ENCODE measurements at places on chromosomes 16 and 17.

- no peak for DNase-seq
Measured at GRCh38 chr16:14024283-14024682, 46.8 kb upstream of the MRTFB start.

GRCh38 chr16:88719933-88720296, 13.6 kb downstream of the CTU2 start:
- DNase-seq, result no peak

DNA sequence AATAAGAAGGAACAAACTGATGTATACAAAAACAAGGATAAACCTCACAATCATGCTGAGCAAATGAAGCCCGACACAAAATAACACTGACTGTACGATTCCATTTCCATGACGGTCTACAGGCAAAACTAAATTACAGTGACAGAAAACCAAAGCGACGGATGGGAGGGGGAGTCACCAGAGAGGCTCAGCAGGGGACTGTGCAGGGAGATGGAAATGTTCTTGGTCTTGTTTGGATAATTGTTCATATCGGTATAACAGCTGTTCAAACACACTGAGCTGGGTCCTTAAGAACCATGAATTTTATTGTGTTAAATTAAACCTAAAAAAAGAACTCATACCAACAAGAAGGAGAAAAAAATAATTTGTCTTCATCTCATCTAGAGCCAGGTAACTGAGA, 97.8 kb downstream of the NXN start:
- DNase-seq, result no peak

GRCh38 chr17:21368545-21369246, 7.5 kb upstream of the KCNJ12 start:
- DNase-seq, result no peak

DNA sequence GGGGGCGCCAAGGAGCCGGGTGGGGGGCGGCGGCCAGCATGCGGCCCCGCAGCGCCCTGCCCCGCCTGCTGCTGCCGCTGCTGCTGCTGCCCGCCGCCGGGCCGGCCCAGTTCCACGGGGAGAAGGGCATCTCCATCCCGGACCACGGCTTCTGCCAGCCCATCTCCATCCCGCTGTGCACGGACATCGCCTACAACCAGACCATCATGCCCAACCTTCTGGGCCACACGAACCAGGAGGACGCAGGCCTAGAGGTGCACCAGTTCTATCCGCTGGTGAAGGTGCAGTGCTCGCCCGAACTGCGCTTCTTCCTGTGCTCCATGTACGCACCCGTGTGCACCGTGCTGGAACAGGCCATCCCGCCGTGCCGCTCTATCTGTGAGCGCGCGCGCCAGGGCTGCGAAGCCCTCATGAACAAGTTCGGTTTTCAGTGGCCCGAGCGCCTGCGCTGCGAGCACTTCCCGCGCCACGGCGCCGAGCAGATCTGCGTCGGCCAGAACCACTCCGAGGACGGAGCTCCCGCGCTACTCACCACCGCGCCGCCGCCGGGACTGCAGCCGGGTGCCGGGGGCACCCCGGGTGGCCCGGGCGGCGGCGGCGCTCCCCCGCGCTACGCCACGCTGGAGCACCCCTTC, 484 bp downstream of the FZD2 start:
- no peak for DNase-seq

GRCh38 chr17:282912-283882, 69.4 kb downstream of the RPH3AL start:
- DNase-seq, result no peak

DNA sequence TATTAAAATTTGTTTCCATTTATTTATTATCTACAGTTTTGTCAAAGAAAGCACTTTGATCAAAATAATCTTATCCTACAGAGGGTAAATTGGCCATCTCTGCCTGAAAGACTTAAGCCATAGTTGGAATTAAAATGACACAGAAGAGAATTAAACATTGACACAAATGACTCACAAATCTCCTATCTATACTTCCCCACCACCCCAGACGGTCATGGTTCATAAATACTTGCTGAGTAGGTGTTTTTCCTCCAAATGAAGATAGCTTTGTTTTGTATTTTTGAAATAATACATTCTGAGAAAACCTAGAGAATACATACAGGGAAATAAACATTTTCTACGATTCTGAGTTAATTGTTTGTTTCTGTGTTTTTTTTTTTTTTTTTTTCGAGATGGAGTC, 142.8 kb downstream of the MAP2K6 start:
- DNase-seq, result no peak

DNA sequence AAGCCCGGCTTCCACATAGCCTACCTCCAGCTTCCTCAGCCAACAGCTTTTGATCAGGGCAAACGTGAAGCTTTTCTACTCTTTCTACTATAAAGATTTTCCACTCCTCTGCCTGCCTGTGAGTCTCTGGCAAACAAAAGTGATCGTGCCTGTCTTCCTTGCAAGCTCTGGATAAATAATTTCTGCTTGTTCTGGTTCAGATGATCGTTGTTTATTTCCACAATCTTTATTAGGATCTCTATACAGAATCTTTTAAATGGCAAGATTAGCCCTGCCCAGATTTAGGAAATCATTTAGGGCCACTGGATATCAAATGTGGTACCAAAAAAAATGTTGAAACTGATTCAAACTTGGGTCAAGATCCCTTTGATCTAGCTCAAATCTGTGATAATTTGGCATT, 20.4 kb downstream of the KCNJ16 start:
- DNase-seq, result no peak

GRCh38 chr17:17535957-17536356, 39.8 kb upstream of the RASD1 start:
- no peak for DNase-seq

- DNase-seq, result no peak
Measured at GRCh38 chr16:27152121-27152520, 51.2 kb upstream of the KDM8 start.

DNA sequence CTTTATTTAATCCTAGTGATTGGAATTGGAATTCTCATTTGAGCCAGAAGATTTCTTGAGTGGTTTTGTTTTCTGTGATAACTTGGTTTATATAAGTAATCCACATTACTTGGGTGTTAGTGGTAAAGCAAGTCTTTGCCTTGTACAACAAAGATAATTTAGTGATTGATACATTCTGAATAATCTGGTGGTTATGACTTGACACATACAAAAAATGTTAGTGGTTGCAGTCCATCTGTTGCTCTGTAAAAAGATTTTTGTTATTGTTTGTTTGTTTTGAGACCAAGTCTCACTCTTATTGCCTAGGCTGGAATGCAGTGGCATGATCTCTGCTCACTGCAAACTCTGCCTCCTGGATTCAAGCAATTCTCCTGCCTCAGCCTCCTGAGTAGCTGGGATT, 13.2 kb downstream of the OMG start:
- no peak for DNase-seq

- DNase-seq, result no peak
Measured at GRCh38 chr17:27856676-27857432, 36.3 kb downstream of the LYRM9 start.

Data from neuronal stem cell (in vitro differentiated cells).